ENCODE measurements at places on chromosomes 6 and 20.

DNA sequence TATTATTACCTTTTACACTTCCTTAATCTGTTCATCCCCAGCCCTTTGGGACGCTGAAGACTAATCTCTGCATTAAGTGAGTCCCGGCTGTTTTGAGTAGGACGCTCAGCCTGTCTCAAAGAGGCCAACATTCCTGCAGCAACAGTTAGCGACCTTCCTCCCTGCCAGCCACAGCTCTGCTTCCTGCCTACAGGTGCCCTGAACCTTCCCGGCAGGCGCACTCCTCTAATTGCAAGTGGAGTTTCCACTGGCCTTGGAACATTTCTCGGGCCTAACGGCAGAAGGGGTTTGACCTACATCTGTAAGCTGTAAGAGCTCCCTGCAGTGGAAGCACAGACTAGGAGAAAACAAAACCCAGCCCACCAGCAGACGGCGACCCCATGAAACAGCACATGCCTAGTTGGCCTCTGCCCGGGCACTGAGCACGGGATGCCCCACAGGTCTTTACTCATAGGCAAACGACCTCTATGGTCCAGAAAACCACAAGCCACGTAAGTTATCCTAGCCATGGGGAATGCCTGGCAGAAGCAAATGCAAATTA lies 137.9 kb downstream of the DTNBP1 start:
- DNase-seq: no peak

- DNase-seq: no peak
Observed at GRCh38 chr20:7231303-7231702, 463.8 kb downstream of the BMP2 start.

GRCh38 chr20:36951979-36952738 lies 651 bp upstream of the SAMHD1 start:
- DNase-seq: no peak

DNA sequence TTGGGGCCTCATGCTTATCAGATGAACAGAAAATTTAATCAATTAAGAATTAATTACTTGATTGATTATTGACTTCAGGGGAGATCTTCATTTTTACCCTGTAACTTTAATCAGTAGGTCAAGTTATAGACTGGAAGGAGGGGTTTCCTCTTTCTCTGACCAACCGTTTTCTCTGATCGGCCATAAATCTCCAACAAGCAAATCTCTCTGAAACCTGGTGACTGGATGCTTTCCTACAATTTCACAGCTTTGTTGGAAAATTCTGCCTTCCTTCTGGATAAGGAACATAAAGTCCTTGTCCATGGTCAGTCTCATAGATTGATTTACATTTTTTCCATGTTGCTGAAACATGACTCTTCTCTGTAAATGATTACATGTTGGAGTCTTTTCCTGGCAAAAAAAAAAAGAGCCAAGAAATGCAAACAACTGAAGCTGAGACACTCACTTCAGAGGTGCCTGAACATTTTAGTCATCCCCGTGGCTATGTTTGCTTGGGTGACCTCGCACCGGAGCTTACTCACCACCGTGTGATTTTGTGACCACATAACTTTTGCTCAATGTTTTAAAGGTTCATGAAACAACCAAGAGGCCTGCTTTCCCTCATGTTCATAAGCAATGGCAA lies 31.0 kb downstream of the IRF4 start:
- no peak for DNase-seq

GRCh38 chr20:35320396-35321126 lies 28.3 kb upstream of the FAM83C start:
- no peak for DNase-seq

DNA sequence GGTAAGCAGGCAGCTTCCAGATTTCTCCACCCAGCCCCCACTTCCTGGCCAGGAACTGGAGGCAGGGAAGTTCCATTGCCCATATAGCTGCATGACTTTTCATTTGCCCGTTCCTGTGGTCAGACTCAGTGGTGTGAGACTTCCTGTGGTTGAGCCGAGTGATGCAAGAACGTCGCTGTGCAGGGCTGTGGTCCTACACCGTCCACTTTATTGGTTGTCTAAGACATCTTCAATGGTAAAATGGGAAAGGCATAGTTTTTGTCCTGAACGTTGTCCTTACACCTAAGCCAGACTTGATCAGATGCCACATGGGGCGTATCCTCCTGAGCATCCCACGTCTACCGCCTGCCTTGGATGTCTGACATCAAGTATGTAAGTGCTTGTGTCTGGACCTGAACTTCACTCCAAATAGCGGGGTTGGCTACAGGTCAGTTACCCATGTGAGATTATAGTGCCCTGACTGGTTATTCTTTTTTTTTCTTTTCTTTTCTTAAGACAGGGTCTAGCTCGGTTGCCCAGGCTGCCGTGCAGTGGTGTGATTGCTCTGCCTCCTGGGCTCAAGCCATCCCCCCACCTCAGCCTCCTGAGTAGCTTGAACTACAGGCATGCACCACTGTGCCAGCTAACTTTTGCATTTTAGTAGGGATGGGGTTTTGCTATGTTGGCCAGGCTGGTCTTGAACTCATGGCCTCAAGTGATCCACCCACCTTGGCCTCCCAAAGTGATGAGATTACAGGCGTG lies 25.9 kb upstream of the GTSF1L start:
- DNase-seq: peak; percentile 36

GRCh38 chr6:14176429-14176828 lies 58.9 kb downstream of the CD83 start:
- DNase-seq: no peak

DNA sequence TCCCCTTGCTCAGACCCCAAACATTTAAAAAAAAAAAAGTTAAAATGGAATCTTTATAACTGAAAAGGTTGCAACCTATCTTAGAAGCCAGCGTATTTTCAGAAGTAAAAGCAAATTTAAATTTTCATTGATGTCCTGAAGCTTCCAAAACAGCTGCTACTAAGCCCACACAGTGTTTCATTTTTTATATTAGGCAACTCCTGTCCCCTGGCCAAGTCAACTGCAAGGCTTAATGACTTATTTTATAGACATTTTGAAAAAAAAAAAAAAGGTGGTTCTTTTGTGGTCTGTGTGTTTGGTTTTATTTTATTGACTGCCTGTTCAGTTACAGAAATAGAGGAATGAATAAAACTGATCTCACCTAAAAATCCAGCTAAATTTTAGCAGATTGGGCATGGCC lies 13.0 kb downstream of the CFAP61 start:
- DNase-seq: no peak

DNA sequence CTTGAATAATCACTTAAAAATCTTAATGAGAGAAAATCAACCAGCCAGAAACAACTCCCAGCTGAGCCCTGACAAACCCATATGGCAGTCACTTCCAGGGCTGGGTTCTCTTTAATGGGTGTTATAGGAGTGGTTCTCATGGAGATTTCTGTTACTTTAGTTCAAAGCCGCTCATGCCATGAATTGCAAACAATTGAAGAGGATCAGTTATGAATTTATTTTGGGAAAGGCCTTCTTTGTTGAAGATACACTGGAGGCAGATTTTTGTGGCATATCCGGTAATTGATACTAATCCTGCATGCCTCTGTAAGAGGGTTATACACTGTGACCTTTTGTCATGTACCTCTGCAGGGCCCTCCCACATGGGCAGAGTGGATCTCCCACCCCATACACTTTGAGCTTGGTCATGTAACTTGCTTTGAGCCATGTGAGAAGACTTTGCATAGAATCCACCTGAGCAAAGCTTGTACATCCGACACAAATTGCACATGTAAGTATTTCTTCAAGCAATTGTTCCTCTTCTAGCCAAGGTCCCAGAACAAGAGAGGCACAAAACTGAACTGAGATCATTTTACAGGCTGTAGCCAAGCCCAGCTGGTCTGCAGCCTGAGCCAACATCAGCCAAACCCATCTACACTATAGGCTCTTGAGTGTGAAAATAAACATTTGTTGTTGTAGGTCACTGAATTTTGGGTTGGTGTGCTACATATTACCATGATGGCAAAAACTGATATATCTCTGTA lies 492.3 kb downstream of the PREX1 start:
- DNase-seq: no peak

GRCh38 chr6:90687775-90688380 lies 101.0 kb upstream of the MAP3K7 start:
- no peak for DNase-seq

DNA sequence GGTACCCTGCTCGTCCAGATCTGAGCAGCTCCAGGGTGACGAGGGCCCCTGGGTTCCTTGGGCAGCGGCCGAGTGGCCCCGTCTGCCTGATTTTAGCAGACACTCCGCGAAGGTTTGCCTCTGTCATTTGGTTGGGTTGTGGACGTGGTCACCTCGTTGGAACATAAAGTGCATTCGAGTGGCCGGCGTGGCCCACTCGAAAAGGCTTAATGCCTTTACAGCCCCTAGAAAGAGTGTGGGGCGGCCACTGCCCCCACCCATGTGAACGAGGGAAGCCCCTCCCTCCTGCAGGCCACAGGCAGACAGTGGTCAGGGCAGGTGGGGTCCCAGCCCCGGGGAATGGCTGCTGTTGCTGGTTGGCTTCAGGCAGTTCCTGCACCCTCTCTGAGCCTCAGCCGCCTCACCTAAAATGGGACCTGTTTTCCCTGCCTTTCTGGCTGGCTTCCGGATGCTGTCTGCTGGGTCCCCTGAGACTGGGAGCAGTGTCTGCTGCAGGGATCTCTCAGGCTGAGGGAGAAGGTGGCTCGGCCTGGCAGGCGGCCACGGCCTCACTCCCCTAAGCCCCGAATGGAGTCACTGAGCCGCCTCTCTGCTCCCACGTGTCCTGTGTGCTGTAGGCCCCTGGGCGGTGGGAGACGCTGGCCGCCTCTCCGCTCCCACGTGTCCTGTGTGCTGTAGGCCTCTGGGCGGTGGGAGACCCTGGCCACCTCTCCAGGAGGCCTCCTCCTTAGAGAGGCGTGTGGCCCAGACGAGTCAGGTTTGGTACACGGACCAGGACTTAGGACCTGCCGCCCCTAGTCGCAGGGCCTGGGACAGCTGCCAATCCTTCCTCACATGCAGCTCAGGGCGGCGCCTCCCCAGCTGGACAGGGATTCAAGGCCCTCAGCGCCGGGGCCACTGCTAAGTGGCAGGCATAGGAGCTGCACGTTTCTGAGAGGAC lies 233.0 kb downstream of the ERMARD start:
- no peak for DNase-seq

GRCh38 chr6:154891901-154892300 lies 103.2 kb upstream of the TIAM2 start:
- DNase-seq: no peak

- DNase-seq: no peak
Observed at GRCh38 chr6:168273441-168274036, 46.0 kb downstream of the DACT2 start.

- DNase-seq: no peak
Observed at GRCh38 chr6:11460001-11460668, 77.4 kb upstream of the TMEM170B start.

GRCh38 chr6:162825597-162825996 lies 97.8 kb downstream of the PACRG start:
- no peak for DNase-seq

DNA sequence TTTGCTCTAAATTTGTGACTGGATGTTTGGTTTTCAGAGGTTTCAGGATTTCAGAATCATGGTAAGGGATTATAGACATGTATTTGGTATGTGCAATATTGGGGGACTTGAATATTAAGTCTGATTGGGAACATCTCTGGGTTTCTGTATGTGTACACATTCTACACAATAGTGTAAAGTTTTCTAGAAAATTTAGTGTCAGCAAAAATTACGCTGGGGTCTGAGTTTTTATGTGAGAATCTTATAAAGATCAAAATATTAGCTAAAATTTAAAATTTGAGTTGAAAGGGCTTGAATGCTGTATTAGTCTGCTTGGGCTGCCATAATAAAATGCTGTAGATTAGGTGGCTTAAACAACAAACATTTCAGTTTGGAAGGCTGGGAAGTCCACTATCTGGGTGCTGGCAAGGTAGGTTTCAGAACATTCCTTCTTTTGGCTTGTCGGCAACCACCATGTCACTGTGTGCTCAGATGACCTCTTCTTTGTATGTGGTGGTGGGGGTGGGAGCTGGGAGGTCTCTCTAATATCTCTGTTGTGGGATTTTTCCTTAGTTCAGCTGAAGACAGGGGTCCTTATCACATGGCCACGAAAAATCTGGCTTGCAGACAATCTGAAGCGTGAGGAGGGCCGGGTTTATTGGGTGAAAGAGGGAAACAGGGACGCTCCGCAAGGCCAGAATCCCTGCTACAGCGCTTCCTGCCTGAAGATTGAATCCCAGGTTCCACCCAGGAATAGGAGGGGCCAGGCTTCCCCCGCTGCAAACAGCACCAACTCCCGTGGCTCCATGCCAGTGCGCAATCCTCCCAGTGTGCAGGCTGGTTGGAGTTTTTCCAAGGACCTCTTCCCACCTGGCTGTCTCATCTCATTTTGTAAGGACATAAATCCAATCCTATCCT lies 299.7 kb downstream of the PLCB1 start:
- DNase-seq: no peak

DNA sequence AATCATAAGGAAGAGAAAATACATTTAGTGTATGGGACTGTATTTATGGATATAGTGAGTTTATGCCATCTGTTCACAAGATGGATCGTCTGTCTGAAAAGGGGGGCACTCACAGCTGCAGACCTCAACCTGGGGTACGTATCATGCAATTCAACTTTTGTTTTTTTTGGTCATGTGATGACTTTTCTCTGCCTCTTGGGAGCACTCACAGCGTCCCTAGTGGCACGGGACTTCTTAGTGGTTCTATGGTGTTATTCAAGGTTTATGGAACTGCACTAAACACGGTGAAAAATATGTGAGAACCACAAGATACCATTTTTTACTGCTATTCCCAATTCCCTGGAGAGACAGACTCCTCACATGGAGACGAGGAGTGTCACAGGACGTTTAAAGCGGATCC lies 60.4 kb upstream of the MPC1 start:
- DNase-seq: no peak

Data from stimulated activated CD4-positive, alpha-beta T cell treated with anti-CD3 and anti-CD28 coated beads, Interleukin-4, amount 100 ng/mL, for 48 hours (primary cell).